ENCODE measurements at places on chromosomes 5 and 9. TPM values are rescaled to one million over a fixed set of nuclear protein-coding genes. Genes with fewer than 3 reads are reported as not detected.

- DNase-seq: no peak
These were observed 196.4 kb downstream of the NR3C1 start for GRCh38 chr5:143207058-143207457.

DNA sequence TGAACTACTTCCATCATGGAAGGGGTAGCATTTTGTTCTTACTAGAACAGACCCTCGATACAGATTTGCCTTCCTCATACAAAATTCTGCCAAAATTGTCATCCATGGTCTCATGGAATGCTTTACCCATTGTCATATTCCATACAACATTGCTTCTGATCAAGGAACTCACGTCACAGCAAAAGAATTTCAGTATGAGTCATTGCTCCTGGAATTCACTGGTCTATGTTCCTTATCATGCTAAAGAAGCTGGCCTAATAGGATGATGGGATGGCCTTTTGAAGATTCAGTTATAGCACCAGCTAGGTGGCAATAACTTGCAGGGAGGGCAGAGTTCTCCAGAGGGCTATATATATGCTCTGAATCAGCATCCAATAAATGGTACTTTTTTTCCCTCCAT lies 18.2 kb upstream of the FNIP1 start:
- no peak for DNase-seq

DNA sequence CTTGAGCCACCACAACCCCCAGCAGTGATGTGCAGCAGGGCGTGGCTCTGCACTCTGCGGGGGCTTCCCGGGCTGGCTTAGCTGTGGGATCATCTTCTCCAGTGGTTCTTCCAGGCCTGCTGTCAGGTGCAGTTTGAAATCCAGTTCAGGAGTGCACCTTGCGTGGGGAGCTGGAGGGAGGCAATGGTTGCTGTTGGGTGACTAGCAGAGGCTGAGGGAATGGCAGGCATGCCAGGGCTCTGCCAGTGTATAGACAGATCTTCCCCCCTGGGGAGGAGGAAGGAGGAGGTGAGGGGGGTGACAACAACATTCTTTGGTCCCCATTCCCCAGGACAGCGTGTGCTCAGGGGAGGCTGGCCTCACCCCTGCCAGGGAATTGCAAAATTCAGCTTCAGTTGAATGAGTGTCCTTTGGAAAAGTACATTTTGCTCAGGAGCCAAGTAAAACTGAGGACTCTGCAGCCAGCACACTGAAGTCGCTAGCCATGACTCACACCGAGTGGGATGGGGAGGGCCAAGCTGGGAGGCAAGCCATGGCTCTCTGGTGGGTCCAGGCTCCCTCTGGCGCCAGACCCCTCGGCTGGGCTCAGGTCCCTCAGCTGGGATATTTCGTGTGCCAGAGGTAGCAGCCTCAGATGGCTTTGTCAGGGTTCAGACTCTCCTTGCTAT lies 35.0 kb downstream of the ERGIC1 start:
- DNase-seq: no peak

DNA sequence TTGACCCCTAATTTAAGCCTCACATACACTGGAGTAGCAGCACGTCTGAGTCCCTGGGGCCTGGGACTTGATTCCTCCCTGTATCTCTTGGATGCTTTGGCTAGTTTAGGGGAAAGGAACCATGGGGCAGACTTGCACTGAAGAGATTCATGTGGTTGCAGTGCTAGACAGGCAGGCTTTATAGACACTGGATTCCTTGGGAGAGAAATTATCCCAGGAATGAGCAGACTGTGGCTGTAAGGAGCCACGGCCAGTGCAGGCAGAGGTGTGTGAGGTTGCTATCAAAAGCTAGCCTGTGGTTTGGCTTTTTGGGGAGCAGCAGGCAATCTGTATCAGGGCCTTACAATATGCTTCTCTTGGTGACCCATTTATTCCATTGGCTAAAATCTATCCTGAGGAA lies 20.5 kb upstream of the PITX1 start:
- DNase-seq: no peak

DNA sequence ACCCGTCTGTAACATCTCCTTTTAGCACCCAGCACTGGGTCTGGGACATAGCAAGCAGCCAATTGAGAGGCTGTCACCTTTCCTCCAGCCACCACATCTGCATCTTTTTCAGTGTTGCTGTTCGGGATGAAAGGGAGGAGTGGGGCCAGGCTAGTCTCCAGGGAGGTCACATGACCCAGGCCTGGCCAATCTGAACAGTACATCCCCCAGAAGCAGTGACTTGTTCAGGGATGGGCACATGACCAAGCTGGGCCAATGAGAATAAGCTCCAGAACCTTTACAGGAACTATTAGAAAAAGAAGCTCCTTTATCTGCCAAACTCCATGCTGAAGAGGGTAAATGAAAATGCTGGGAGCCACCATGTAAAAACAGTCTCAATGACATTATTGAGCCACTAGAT lies 359.0 kb downstream of the SLIT3 start:
- DNase-seq: no peak

DNA sequence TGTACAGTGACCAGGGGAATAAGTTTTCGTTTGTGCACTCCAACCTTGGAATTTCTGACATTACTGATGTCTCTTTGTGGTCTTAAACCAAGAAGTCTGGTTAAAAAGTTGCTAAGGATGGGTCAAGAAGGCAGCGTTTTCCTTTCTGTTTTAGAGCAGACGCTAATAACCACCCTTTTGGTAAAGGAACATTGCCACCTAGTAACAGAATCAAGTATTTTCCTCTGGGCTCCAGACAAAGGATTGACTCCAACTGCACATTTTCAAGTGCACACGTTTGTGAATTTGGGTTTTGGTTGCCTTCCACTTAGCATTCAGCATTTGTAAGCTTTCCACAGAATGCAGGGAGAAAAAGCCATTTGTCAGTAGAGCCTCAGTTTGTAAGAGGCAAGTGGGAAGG lies 22.2 kb upstream of the CEP78 start:
- no peak for DNase-seq

- no peak for DNase-seq
These were observed 481.6 kb upstream of the KIF2A start for GRCh38 chr5:61824396-61824795.

DNA sequence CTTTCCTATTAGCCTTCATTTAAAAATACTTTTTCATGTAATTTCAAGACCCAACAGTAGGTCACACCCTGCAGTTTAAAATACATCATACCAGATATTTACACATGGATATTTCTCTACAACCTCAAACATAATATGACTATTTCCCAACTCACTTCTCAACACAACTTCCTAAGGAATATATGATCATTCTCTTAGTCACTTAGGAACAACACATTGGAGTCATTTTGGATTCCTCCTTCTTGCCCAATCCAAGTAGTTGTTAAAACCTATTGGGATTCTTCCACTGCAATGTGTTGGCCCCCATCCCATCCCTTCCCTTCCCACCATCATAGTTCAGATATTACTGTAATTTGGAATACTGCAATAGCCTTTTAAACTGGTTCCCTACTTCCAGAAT lies 145.5 kb downstream of the DCP2 start:
- DNase-seq: no peak

- no peak for DNase-seq
These were observed 180.9 kb downstream of the NR3C1 start for GRCh38 chr5:143222287-143223231.

GRCh38 chr5:147391781-147392180 lies 118.1 kb downstream of the DPYSL3 start:
- DNase-seq: peak; percentile 55

- DNase-seq: no peak
These were observed 44.0 kb upstream of the PLPP1 start for GRCh38 chr5:55578771-55579170.

DNA sequence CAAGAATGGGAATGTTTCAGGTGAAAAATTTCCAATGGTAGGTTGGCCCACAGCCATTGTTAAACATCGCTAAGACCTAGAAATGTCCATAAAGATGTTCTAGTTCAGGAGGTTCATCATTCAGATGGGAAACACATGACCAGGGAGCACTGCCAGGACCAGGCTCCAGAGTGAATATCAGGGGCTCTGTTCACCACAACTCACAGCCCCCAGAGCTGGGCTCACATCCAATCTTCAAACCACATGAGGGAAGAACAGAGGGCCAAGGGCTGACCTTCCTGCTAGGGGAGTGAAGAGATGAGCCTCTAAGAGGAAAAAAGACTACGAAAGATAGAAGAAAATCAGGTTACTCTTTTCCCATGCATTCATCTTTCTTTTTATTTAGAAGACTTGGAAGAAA lies 205.8 kb downstream of the SEMA5A start:
- DNase-seq: no peak

DNA sequence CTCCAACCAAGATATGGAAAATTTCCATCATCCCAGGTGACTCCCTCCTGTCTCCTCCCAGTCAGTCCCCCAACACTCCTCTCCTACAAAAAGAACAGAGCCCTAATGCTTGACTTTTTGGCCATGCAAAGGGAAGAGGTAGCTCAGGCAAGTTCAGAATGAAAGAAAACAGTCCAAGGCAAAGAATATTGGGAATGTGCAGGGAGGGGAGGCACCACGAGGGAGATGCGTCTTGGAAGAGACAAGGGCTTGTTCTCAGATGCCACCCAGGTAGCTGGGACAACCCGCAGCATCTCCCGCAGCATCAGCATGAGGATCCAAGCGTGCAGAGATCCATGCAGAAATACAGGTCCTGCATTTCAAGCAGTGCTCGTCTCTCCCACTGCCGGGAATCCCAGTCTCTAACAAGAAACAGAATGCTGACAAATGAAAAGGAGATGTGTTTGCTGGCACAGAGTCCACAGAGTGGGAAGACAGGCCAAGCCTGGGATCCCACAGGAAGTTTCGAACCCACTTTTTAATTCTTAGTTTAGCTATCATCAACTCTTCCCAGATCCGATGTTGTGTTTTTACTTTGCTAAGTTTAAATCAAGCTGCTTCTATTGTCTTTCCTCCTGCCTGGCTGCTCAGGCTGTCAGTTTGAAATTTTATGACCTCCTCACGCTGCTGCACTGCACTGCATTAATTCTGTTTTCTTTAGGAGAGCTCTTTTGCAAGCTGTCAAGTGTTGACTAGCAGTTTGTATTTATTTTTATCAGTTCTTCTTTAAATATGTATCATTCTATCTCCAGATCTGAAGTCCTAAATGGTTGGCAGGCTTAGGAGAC lies 86.8 kb upstream of the OSMR start:
- no peak for DNase-seq

Gene GZMA
- total RNA-seq: 0.62 TPM

Gene BHMT2
- not detected for total RNA-seq

Gene IRX2
- 0.72 TPM for total RNA-seq

Gene SMIM23
- total RNA-seq: not detected

Gene CAVIN4
- 7.4 TPM for total RNA-seq

Gene SMIM33
- total RNA-seq: not detected

Gene GFI1B
- not detected for total RNA-seq
